Bronchial epithelial cell (primary cell): ENCODE measurements at places on chromosomes 11 and 22.

GRCh38 chr11:8997451-8997850 lies 6.3 kb downstream of the NRIP3 start:
- no peak for DNase-seq

GRCh38 chr11:119741369-119742262 lies 12.6 kb upstream of the NECTIN1 start:
- no peak for DNase-seq

DNA sequence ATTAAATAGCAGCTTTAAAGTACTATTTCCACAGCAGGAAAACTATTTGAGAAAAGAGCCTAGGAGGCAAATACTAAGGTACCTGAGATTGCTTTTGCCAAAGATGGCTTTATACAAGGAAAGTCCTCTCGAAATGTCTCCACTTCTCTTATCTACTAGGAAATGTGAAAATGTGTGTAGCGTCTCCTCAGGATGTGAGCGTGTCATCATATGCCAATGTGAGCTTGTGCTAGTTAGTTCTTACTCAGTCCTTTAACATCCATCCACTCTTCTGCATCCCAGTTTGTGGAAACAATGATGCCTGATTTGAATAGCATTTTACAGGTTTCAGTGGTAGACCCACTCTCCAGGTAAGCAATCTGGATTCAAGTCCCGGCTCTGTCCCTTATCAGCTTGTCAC lies 421.0 kb downstream of the DYNC2H1 start:
- DNase-seq: no peak

DNA sequence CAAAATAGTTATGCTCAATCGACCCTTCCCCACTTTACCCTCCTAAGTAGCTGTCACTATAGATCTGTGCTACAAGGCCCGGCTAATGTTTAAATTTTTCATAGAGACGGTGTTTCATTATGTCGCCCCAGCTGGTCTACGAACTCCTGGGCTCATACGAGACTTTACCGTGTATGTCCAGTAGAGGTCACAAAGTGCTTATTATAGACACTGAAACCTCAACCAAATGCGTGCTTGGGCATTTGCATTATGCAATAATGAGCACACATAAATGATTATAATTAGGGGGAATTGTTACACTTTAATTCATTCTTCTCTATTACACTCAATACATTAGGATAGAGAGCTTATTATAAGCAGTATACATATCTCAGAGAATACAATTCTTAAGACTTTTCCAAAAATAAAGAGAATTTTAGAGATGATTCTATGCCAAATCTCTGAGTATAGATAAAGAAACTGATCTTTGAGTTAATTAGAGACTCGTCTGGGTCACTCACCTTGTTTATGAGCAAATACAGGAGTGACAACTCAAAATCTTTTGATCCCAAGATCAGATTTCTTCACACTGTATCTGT lies 12.5 kb upstream of the MRPL16 start:
- DNase-seq: peak; percentile 72

DNA sequence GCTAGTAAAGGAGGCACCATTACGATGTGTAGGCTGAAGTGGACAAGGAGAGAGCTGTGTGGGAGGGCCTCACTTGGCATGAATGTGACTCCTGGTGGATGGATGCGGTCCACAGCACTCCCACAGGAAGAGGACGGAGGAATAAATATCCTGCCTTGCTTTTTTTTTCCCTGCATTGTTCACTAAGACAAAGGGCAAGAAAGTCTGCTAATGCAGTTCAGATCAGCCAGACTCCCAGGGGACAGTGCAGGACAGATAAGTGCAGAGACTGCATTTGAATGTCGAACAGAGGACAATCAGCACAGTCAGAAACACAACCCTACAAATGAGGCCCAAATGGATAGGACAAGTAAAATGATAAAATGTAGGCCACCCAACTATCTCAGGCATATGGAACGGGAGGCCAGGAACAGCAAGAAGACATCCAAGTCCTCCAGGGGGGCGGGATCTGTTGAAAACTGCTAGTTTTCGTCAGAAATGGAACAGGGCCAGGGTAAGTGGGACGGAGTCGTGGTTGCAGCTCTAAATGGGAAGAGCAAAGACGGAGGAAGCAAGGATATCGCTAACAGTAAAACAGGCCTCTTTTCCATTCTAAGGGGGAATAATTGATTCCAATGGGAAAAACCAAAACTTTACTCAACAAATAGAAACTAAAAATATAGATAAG lies 25.2 kb upstream of the OR8B8 start:
- no peak for DNase-seq

DNA sequence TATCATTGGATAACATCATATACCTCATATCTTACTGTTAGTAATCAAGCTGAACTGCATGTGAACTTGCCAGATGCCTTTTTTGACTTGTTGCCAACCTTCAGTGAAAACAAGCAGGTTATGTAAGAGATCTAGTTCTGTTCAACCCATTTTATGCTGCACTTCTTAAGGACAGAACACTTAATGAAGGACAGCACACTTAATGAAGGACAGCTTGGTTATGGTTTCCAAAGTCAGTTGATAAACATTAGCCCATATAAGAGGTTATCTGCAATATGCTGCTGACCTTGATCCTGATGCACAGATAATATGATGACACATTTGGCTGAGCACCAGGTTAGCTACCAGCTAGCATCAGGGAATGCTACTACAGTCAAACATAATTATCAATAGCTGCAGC lies 358.7 kb upstream of the PDGFD start:
- no peak for DNase-seq

DNA sequence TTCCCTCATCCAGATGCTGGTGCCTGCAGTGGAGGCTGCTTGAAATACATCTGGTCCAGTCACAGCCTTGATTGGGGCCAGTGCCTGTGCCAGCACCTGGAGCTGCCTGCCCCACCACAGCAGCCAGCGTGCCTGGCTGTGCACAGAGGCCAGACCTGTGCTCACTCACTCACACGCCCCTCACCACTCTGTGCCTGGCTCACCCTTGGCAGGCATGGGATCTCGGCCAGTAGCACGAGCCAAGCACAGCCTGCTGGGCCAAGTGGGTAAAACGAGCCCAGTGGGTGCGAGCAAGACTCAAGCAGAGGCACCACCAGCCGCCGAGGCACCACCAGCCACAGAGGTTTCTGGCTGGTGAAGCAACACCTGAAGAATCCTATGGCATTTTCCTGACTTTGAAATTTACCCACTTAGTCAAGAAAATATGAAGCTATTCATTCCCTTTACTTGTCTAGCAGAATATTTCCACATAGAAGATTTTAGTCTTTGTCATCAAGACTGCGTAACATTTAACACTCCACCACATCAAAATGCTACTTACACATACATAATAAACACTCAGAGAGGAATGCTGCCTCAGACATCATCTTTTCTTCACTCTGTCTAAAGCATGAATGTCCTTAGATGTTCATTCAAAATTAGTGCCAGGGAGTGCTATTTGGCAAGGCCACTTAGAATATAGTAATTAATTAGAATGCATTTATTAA lies 424.3 kb upstream of the FAT3 start:
- DNase-seq: no peak

- no peak for DNase-seq
Measured at GRCh38 chr11:116517077-116517476, 255.7 kb downstream of the BUD13 start.

DNA sequence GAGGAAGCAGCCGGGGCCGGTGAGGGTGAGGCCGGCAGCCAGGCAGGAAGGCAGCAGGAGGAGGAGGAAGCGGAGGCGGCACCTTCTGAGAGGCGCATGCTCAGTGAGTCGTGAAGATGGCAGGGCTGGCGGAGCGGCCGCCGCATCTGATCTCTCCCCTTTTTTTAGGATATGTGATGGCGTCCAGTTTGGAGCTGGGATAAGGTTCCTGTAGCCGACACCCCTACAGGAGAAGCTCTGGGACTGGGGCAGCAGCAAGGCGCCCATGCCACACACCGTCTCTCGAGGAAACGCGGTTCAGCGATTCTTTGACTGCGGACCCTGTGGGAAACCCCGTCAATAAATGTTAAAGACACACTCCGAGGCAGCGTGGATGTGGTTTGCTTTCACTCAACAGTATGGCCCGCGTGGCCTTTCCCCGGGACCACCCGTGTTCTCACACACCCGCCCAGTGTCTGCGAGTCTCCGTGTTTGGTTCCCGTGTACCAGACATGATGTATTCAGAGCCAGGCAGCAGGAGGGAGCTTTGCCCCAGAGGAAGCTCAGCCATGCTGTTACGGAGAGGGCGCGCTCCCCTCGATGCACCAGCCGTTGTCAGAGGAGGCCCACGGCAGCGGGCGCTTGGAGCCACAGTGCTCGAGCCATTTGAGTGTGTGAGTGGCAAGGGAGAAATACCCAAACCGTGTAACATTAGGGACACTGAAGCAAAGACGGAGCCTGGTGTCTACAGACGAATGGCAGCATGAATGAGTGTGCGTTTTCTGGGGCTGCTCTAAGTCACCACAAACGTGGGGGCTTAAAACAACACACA lies 27.7 kb upstream of the PARVB start:
- DNase-seq: no peak

- DNase-seq: no peak
Measured at GRCh38 chr22:23258826-23259170, 78.5 kb downstream of the BCR start.

- DNase-seq: no peak
Measured at GRCh38 chr11:133531971-133532651, at the start of gene OPCML. OPCML (minus strand) TSS chr11:133532501.

GRCh38 chr11:116275635-116276034 lies 497.2 kb downstream of the BUD13 start:
- peak; percentile 22 for DNase-seq

DNA sequence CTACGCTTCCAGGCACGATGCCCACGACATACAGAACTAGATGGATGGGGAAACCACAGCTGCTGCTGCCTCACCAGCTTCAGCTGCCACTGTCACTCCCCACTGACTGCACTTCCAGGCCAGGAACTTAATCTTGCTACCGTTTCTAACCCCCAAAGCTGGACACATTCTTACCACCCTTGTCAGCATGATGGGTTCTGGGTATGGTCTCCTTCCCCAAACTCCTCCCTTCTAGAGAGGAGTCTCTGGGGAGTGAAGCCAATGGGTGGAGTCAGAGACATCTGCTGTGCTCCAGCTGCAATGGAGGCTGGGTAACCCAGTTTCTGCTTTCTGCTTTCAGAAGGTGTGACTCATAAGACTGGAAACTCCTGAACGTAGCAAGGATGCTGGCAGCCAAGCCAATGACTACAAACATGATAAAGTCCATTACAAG lies 87.0 kb upstream of the THY1 start:
- peak; percentile 81 for DNase-seq
